NT2/D1 (cell line): ENCODE measurements at places on chromosomes 2 and 18.
A peak's percentile ranks its signal among the peaks of the same experiment; 100 is the strongest.

- DNase-seq = no peak
These were observed 579.1 kb downstream of the IRS1 start for GRCh38 chr2:226220511-226220910.

DNA sequence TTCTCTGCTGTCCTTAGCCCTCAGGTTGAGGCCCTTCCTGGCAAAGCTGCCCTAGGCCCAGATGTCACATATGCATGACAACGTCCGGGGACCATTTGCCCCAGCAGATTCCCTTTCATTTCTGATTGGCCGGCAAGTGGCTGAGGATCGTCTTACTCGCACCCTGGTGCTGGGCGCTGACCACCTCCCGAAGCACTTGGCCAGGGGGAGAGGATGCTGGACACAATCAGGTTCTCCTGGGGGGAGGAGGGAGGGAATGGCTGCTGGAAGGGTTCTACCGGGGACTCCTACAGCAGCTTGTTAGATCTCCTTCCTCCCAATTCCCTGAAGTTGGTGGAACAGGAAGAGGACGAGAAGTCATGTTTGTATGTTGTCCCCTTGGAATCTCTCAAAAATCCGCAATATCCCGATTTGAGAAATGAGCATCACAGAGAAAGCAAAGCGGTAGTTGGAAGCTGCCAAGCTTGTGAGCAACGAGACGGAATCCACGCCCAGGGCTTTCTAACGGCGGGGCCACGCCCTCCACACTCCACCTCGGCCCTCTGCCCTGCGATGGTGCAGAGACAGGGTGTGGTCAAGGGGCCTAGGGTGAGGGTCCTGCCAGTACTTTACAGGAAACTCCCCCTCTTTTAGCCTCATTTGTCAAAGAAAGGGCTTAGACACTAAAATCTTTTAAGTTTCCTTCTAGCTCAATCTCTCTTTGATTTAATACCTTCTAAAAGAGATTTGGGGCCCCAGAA, 61.8 kb upstream of the YWHAQ start:
- DNase-seq = no peak

- DNase-seq = no peak
These were observed 95.4 kb upstream of the AQP4 start for GRCh38 chr18:26960911-26961310.

GRCh38 chr2:145501920-145502319, 982.0 kb upstream of the ZEB2 start:
- DNase-seq = no peak

- DNase-seq = no peak
These were observed 47.3 kb upstream of the SALL3 start for GRCh38 chr18:78932281-78932680.

DNA sequence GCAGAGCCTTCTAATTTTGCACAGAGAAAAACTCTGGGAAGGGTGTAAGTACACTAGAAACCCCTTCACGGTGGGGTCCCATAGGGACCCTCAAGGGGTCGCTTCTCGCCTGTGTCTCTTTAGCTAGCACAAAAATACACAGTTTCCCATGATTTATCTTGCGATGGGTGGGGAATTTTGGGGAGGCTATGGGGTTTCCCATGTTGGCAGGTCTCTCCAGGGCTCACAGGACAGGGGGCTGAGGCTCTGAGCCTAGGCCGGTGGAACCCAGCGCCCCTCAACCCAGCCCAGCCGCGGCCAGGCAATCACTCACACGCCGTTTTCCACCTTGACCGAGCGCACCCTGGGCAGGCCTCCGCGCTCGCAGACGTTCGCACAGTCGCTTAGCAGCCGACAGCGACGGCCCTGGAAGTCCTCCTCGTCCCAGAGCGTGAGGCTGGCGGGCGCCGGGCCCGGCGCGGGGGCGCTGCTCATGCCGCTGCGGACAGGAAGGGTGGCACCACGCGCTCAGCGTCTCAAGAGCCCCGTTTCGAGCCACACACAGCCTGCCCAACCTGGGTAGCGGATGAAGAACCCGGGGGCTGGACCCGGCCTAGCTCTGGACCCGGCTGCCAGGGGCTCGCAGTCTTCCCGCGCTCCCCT, 398 bp downstream of the CRYBA2 start:
- DNase-seq = no peak

GRCh38 chr2:11560806-11561205, 27.0 kb downstream of the GREB1 start:
- no peak for DNase-seq

DNA sequence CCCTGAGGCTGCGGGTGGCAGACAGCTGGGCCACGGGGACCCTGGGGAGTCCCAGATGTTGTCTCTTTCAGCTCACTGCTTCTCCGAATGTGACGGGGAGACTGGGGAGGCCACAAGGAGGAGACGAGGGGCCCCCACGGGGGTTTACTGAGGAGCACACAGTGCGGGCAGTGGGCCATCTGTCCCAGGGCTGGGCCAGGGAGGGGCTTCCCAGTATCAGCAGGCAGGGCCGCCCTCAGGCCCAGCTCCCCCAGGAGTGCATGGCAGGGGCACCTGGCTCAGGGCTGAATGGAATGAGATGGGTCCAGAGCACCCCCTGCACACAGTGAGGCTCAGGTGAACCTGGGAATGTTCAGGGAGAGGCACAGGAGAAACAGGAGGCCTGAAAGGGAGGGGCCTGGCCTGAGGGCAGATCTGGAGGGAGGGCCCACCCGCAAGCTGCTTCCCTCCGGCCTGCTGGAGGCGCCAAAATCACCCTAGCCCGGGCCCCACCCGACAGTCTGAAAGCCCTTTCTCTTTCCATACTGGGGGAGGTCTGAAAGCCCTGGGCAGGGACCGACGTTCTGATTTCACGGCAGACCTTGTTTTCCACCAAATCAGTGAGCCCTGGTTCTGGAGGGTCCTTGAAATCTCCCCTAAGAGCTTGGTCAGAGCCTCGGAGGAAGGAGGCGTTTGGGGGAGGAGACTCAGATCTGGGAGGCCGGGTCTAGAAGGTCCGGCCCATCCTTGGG, 35.5 kb upstream of the PTMA start:
- no peak for DNase-seq

DNA sequence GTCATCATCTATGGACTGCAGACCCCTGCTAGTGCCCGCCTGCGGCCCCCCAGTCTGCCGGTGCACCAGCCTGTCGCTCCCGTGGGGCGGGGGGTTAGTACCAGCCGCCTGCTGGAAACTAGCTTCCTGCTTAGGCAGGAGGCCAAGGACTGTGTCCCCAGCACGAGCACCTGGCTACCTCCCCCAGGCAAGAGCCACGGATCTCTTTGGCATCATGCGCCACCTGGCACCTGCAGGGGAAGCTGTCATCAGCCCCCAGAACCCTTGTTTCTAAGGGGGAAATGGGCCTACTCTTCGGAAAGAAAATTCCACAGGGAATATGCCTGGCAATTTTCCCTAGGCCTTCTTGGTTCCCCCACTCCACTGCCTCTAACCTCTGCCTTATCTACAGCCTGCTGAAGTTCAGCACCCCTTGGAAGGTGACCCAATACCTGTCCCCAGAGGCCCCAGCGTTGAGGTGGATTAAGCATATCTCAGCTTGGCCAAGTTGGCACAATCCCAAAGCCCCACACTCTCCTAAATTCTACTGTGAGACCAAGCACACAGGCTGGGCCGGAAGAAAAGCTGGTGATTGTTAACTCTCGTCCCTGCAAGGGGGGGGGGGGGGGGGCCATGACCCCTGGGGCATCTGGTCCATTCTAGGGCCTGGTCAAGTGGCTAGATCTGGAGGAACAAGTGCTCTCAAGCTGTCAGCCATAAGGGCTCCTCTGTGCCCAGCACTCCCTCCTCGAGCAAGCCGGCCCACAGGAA, 62.0 kb upstream of the POMC start:
- DNase-seq = no peak

- DNase-seq = no peak
These were observed 1.6 kb upstream of the PHLPP1 start for GRCh38 chr18:62713651-62714247.

GRCh38 chr2:174752403-174753037, 11.8 kb downstream of the CHRNA1 start:
- DNase-seq = no peak

GRCh38 chr2:218432676-218433365, 13.9 kb downstream of the VIL1 start:
- DNase-seq = no peak

DNA sequence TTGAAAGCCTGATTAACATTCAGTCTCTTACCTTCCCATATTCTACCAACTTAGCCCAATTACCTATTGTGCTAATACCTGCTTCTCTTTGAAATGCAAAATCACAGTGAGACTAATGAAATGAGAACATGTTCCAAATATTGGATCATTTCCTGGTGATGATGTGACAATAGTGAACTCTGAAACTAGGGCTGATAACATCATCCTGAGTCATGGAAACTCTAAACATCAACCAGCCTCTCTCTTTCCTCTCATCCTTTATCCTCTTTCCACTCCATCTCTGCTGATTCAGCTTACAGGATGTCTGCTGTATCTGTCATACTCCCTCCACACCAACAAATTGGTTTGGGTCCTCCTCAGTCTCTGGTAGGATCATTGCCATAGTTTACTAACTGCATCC, 98.8 kb upstream of the NCKAP5 start:
- DNase-seq = no peak

GRCh38 chr2:135709992-135710391, 31.7 kb upstream of the UBXN4 start:
- peak; percentile 8 for DNase-seq

DNA sequence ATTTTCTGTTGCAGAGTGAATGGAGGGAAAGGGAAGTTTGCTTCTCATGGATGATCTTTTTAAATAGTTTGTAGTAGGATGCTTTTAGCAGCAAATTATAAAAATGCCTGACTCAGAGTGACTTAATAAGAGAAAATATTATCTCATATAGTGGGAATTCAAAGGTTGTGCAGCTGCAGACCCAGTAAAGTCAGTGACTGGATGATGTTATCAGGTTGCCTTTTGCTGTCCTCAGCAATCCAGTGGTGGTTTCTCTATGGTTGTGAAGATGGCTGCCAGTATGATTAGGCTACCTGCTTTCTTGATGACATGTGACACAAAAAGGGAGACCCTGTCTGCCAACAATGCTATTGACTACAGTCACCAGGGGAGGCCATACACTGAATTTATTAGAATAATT, 184.8 kb downstream of the DIS3L2 start:
- DNase-seq = no peak

DNA sequence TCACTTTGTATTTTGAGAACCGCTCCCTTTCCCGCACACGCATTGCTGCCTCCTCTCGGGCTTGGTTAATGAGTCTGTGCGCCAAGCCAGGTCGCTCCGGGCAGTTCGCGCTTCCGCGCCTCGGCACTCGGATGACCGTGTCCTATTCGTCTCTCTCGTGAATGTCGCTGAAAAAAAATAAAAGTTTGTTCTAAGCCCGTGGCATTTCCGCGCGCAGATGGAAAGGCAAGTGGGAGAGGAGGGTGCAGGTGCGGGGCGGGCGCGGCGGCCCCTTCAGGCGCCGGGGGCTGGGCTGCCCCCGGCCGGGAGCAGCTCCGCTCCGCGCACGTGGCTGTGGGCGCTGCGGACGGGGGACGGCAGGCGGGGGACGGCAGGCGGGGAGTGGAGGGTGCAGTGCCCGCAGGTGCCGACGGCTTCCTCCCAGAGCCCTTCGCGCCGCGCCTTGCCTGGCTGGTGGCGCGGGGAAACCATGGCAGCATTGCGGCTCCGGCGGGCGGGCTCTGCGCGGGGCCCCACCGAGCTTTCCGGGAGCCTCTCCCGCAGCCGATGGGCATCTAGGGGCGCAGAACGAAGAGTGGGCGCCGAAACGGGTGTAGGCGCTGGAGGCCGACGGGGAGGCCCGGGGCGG, 159.6 kb upstream of the SIX2 start:
- DNase-seq = no peak

- no peak for DNase-seq
These were observed 89.2 kb upstream of the STK17B start for GRCh38 chr2:196260546-196260945.

DNA sequence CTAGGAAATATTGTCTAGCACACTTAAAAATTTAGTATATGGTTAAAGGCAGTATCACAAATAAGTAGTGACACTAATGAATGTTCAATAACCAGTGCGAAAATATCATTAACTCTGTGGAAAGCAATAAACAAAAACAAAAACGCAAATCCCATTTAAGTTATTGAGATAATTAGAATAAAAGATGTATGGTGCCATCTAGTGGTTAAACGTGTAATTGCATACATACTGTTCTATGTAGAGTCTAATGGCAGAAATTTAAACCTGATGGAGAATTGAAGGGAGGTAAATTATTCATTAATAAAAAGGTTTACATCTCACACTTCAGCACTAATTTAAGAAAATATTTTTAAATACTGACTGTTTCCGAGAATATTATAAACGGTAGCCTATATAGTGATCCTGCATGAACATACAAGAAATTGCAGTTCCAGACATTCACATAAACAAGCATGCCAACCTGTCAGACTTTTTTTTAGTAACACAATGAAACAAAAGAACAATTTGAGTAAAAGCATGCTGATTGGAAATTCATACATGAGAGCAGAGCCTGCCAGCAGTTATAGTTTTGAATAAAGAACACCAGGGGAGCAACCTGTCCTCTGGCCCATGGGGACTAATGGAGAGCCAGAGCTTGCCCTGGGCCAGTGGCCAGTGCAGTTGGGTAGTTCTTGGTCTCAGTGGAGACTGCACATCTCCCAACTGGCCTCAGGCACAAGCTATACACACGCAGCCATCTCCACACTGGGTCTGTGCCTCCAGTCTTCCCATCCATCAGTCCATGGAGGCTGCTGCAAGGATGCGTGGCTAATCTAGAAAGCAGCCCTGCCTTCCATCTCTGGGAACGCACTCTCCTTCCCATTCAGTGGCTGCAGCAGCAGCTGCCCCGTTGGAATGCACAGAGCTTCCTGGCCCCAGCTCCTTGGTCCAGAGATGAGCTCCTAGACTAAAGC, 28.0 kb downstream of the GCG start:
- DNase-seq = peak; percentile 49

DNA sequence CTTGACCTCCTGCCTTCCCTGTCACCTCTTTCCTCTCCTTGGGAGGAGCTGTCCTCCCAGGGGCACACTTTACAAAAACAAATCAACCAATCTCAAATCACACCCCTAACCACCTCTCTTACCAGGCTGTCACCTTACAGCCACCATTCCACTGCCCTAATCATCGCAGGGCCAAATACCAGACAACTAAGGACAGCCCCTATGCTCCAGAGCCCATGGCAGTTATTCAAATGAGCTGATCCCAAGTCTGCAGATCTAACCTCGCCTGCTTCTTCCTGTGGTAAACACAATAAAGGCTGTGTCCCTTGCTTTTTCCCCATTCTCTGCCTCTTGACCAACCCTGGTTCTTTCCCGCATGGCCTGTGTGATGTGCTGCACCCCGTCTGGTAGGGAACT, 154.2 kb upstream of the CNTNAP5 start:
- DNase-seq = no peak
